ENCODE measurements at places on chromosomes 6 and 20.

DNA sequence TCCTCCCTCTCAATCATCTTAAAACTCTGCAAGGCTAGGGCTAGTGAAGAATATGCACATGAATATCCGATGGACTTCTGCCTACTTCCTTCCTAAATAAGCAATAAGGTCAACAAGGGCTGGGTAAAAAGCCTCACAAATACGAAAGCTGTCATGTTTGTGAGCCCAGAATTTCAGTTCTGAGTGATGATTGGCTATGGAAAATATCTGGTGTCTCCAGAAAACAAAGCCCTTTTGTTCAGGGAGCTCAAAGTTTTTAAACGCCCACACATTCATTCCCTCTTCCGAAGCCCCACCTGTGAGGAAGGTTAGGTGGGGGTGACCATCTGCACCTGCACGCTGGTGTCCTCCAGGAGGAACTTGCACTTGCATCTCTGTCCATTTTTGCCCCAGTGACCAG, 126.9 kb upstream of the ARMC2 start:
- no peak for DNase-seq

- no peak for DNase-seq
Measured at GRCh38 chr20:18609741-18610140, 21.9 kb downstream of the DTD1 start.

- peak; percentile 47 for DNase-seq
Measured at GRCh38 chr6:168061269-168062210, 17.5 kb downstream of the FRMD1 start.

GRCh38 chr20:884983-885952, 30.9 kb downstream of the ANGPT4 start:
- DNase-seq = peak; percentile 88

DNA sequence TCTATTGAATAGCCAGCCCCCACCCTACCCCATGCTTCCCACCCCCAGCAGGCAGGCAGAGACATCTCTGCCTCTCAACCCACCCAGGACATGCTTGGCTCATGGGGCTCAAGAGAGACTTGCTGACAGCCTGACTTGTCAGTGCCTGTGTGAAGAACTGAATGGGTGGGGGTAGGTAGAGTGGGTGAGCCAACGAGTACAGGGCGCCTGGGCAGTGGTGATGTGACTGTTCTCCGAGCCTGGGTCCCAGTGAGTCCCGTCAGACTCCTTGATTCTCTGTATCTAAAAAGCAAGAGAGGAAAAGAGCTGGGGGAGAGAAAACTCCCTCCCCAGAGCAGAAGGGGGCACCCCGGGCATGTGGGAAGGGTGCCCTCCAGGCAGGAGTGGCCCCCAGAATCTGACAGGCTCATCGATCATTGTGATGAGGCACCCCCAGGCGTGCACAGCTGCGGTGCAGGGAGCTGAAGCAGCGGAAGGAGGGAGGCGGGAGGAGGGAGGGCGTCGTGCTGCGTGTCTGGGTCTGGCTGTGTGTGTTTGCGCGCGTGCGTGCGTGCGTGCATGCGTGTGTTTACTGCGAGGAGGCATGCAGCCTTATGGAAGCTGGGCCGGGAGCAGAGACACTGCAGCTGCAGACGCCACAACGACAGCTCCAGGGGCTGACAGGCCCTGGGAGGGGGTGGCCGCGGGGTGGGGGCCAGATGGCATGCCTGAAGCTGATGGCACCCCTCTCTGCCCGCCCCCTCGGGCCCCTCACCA, 40.2 kb downstream of the FOXP4 start:
- DNase-seq = no peak
